ENCODE measurements at places on chromosomes 2 and 18.
A peak's percentile ranks its signal among the peaks of the same experiment; 100 is the strongest.

GRCh38 chr18:59885579-59886163 is 14.1 kb upstream of the PMAIP1 start:
- no peak overlapping the region for H3K4me3 ChIP-seq
- no peak for DNase-seq
- no peaks in the 10 kb centered on the region for H3K36me3 ChIP-seq
- H3K27me3 ChIP-seq: no peaks in the 10 kb centered on the region
- no peaks in the 10 kb centered on the region for H3K4me1 ChIP-seq
- H3K27ac ChIP-seq: no peak overlapping the region

GRCh38 chr18:34033968-34034367 is 190.7 kb downstream of the NOL4 start:
- no peak overlapping the region for H3K27ac ChIP-seq
- no peaks in the 10 kb centered on the region for H3K36me3 ChIP-seq
- no peak for DNase-seq
- no peaks in the 10 kb centered on the region for H3K27me3 ChIP-seq

GRCh38 chr18:76482971-76483691 is 11.9 kb downstream of the ZNF516 start:
- H3K36me3 ChIP-seq: no peaks in the 10 kb centered on the region
- H3K27me3 ChIP-seq: no peaks in the 10 kb centered on the region
- no peak overlapping the region for H3K27ac ChIP-seq
- DNase-seq: no peak
- peaks cover 12% of the 10 kb centered on the region for H3K4me1 ChIP-seq

- H3K4me3 ChIP-seq: no peak overlapping the region
- no peak for DNase-seq
- H3K27ac ChIP-seq: no peak overlapping the region
- H3K4me1 ChIP-seq: no peaks in the 10 kb centered on the region
- no peaks in the 10 kb centered on the region for H3K36me3 ChIP-seq
Observed at GRCh38 chr2:9258501-9258900, 51.9 kb downstream of the ASAP2 start.

DNA sequence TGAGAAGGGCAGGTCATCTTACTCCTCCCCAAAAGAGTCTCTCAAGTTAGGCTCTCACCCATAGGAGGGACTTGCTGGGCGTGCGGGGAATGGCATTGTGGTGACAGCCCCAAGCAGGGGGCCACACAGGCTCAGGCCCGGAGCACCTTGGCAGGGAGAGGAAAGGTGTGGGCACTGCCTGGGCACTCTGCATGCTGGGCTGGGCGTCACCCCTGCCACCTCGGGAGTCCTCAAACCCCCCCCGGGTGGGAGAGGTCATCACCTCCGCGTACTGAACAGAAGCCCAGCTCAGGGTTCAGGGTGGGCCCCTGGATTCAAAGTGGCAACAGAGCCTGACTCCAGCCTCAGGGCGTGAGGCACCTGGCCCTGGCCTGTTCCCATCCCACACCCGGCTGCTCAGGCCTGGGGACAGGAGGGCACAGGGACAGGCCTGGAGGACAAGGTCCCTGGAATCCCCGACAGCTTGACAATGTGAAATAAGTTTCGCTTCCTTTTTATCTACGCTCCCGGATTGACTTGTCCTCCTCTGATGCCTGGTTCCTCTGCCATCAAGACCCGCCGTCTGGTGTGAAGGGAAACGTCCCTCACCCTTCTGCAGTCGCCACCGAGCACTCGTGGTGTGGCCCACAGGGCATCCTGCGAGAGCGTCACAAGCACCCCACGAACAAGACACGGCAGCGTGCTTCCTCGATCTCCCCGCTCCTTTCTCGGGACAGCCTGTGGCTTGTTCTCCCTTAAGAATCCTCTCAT is 97.8 kb downstream of the HDAC4 start:
- H3K27me3 ChIP-seq: no peaks in the 10 kb centered on the region
- no peak for DNase-seq
- no peak overlapping the region for H3K4me3 ChIP-seq
- H3K36me3 ChIP-seq: no peaks in the 10 kb centered on the region
- H3K27ac ChIP-seq: no peak overlapping the region

GRCh38 chr2:167140767-167141166 is 252.5 kb downstream of the XIRP2 start:
- H3K4me1 ChIP-seq: no peaks in the 10 kb centered on the region
- H3K4me3 ChIP-seq: no peak overlapping the region
- no peaks in the 10 kb centered on the region for H3K27me3 ChIP-seq
- no peaks in the 10 kb centered on the region for H3K36me3 ChIP-seq

- no peak overlapping the region for H3K4me3 ChIP-seq
- peaks cover 40% of the 10 kb centered on the region for H3K4me1 ChIP-seq
- H3K27ac ChIP-seq: no peak overlapping the region
- DNase-seq: no peak
Observed at GRCh38 chr18:54777118-54777791, 51.0 kb upstream of the RAB27B start.

GRCh38 chr2:100397118-100397860 is 20.2 kb downstream of the CHST10 start:
- H3K36me3 ChIP-seq: no peaks in the 10 kb centered on the region
- no peak for DNase-seq
- H3K27me3 ChIP-seq: no peaks in the 10 kb centered on the region

DNA sequence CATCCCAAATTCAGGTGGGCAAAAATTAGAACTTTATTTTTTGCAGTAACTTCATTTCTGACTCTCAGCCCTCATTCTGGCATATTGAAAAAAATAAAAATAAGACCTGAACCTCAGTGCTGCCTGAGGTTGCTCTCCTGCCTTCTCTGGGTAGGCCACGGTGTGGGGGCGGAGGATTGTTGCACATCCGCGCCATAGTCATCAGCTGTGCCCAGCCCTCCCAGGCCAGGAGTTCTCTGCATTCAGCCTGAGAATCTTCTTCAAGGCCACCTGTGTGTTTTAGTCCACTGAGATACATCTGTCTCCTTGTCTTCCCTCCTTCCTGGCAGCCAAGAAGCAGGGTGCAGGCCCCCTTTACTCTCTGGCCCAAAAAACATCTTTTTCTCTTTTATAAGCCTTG is 94.7 kb downstream of the ARMC9 start:
- H3K27me3 ChIP-seq: no peaks in the 10 kb centered on the region
- no peak for DNase-seq
- no peak overlapping the region for H3K4me3 ChIP-seq
- H3K4me1 ChIP-seq: peaks cover 14% of the 10 kb centered on the region

DNA sequence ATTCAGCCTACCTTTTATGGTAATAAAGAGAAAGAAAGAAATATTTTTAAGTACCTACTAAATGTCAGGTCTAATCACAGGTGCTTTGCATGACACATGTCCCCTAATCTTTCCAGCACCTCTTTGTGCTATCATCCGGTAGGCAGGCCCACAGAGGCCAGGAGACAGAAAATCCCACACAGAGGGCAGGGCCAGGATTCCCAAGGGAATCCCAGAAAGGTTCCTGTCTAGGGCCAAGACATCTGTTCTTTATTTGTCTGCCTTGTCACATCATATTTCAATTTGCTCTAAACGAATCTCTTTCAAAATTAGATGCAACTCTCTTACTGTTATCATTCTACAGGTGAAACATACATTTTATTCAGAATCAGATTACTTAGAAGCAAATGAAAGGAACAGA is 676.1 kb upstream of the GYPC start:
- H3K27ac ChIP-seq: no peak overlapping the region
- no peaks in the 10 kb centered on the region for H3K27me3 ChIP-seq
- no peaks in the 10 kb centered on the region for H3K4me1 ChIP-seq
- no peak overlapping the region for H3K4me3 ChIP-seq

- peak overlapping the region; percentile 77 for H3K27ac ChIP-seq
- no peaks in the 10 kb centered on the region for H3K27me3 ChIP-seq
- H3K36me3 ChIP-seq: no peaks in the 10 kb centered on the region
- H3K4me1 ChIP-seq: peaks cover 36% of the 10 kb centered on the region
- no peak overlapping the region for H3K4me3 ChIP-seq
- DNase-seq: no peak
Observed at GRCh38 chr2:241372361-241372992, 16.4 kb downstream of the FARP2 start.

DNA sequence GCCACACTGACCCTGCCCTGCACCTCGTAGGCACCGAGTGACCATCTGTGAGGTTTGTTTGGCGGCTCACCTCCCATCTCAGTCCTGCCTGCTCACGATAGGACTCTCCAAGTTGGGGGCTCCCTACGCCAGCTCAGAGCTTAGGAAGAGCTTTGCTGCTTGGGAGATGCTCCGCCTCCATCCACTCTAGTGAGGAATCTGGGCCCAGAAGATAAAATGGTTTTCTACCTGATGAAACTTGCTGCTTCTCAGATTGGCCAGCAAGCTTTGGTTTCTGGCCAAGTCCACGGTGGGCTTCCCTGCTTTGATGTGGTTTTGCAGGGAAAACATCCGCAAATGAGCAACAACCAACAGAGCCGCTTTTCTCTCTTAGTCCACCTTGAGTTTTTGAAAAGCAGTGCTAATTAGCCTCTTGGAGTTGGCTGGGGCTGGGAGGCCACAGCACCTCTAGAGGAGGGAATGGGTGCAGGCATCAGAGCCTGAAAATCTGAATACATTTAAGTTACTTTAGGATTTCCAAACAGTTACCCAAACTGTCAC is 42.2 kb downstream of the THNSL2 start:
- no peaks in the 10 kb centered on the region for H3K27me3 ChIP-seq
- H3K4me3 ChIP-seq: no peak overlapping the region
- no peaks in the 10 kb centered on the region for H3K4me1 ChIP-seq
- no peaks in the 10 kb centered on the region for H3K36me3 ChIP-seq

Measured in pancreas (tissue), 10 donors.